Activated T-helper 1 cell treated with anti-CD3 and anti-CD28 coated beads, Interleukin-12 subunit alpha, Interleukin-12 subunit beta, Interleukin-2, Interleukin-4 antibody, amounts not matched to agents 30 ng/mL and 10 ng/mL and 1 ng/mL, durations not matched to agents 14 hours and 24 hours and 36 hours (primary cell): ENCODE measurements at places on chromosomes 1 and 21. TPM values are rescaled to one million over a fixed set of nuclear protein-coding genes. Genes with fewer than 3 reads are reported as not detected.

The ALX3 gene
- not detected in 2 replicates for total RNA-seq

DNA sequence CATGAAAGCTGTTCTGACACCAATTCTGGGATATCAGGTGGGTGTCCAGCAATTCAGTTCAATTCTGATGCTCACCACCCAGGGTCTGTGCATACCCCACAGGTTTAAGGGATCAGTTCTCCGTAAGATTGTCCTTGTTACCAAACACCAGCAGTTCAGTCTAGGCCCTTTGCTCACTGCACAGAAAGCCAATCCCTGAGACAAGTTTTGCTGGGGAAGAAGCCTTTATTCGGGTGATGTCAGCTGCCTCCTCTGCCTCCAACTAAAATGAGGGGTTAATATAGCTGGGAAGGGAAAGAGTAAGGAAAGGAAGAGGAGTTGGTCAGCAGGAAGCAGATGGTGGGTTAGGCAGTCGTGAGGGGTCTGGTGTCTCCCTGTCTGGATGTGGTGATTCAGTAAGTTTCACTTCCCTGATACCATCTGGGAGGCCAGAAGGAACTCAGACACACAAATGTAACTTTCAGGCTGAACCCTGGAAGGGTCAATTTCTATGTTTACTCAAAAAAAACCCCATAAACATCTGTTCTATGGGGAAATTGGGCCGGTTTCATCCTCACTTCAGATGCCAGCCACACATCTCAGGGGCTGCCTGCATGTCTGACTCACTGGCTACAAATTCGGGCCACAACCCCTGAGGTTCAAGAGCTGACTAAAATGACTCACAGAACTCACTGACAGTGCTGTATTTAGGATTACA lies 83.3 kb upstream of the PGBD5 start:
- no peak for DNase-seq

The ITLN2 gene
- not detected in 2 replicates for total RNA-seq

DNA sequence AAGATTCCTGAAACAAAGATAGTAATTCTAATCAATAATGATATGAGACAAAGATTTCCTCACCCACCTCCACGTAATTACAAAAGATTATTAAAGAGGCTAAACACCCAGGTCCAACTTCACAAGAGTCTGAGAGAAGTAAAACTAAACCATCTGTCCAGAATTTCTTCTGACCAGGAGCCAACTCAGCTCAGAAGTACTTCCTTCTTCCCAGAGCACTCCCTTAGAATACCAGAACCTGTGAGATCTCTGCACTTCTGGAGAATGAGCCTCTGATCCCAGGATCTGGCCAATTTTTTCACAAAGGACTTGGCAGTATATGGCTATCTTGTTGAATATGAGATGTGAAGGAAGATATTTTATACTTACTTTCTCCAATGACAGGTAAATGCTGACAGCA lies 120.6 kb upstream of the PALMD start:
- DNase-seq = no peak

The TCHHL1 gene
- total RNA-seq = not detected in 2 replicates
